ENCODE measurements at places on chromosomes 3 and 15. TPM values are rescaled to one million over a fixed set of nuclear protein-coding genes. Genes with fewer than 3 reads are reported as not detected.
A peak's percentile ranks its signal among the peaks of the same experiment; 100 is the strongest.

DNA sequence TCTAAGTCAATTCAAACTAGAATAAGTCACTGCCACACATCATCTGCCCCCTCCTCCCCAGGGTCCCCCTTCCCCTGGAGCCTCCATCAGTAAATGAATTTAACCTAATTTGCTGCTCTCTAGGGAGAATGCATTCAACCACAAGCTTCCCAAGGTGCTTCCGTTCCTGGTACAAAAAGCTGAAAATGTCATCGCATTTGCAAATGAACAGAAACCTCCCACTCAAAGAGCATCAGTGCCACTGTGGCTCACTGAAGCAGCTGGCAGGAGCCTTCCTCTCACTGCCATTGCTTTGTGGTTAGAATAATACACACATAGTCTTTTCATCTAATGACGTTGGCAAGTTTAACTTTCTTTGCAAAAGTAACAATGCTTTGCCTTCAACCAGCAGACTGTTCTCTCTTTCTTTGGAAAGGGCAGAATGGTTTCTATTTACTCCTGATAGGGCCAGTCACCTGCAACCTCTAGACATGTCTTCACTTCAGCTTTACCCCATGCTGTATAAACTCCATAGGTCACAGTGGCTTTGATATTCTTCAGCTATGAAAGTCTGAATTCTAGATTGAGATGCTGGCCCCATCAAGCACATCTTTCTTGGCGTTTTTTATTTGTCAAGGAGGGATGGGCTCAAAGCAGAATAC is 238.1 kb downstream of the CPNE4 start:
- DNase-seq: no peak

DNA sequence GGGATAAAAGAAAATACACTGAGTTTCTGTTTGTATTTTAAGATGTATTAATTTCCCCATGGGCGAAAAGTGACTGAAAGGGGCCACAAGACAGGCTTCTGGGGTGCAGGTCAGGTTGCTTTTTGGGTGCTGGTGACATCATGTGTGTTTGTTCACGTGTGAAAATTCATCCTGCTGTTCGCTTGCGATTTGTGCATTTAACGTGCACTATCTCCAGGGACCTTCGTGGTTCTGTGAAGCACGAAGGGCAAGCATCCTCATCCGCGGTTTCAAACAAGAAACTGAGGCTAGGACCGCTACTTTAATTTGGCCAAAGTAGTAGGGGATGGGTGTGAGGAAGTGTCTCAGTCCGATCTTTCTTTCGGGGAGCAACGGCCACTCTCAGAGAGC is 1.6 kb upstream of the SMAD6 start:
- DNase-seq: peak; percentile 32

- DNase-seq: no peak
Measured at GRCh38 chr15:29114221-29115092, 155.2 kb downstream of the NSMCE3 start.

DNA sequence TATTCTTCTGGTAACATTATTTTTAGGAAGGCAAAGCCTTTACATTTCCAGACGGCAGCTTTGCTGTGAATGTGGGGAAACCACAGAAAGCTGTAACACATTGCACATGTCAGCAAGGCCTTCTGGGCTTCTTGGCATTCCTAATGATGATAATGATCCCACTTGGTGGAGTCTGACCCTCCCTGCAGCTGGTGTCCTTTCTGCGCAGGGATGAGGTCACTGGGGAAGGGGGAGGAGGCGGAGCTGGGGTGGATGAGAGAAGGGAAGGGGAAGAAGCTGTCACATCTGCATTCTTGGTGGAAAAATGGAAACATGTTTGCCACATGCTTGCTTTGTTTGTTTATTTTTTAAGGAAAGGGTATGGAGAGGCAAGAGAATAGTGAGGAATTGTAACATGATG is 68.6 kb downstream of the FILIP1L start:
- DNase-seq: peak; percentile 97

DNA sequence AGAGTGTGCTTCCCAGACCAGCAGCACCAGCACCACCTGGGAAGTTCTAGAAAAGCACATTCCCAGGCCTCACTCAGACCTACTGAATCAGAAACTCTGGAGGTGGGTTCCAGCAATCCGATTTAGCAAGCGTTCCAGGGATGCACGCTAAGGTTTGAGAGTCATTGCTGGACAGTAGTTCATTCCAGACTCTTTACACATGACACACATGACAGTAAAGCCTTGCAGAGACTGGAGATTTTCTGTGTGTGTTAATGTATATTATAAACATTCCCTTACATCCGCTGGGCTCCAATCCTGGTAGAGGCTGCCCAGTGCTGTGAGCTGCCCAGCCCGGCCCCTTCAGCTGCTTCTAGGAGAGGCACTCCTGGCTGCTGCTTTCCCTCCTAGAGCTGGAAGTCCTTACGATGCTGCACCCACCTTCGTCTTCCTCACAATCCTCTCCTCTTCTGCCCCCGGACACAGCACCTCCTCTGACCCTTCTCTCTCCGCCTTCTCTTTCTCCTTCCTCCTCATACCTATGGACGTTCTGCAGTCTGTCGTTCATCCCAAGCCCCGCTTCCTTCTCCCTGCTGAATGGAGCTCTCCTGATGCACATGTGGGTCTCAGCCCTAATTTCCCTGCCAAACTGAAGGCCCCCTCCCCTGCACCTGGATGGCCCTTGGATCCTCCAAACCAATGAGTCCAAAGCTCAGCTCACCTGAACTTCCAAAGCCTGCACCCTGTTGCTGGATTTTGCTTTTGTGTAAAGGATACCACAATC is 44.4 kb downstream of the ITGA11 start:
- no peak for DNase-seq

DNA sequence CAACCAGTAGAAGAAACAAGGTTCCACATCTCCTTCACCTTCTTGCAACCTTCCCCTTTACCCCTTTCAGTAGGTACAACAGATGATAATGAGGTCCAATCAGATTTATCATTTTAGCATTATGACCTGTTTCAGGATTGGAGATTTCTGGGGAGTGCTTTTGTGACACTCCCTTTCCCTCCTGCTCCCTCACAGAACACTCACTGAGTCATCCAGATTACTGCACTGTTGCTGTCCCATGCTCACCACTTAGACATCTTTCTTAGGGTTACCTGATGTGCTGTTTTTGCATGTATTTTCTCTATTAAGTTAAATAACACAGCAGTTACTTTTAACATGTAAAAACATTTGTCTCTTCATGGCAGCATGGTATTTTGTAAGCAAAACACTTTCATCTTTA is 118.5 kb downstream of the MFSD1 start:
- no peak for DNase-seq

DNA sequence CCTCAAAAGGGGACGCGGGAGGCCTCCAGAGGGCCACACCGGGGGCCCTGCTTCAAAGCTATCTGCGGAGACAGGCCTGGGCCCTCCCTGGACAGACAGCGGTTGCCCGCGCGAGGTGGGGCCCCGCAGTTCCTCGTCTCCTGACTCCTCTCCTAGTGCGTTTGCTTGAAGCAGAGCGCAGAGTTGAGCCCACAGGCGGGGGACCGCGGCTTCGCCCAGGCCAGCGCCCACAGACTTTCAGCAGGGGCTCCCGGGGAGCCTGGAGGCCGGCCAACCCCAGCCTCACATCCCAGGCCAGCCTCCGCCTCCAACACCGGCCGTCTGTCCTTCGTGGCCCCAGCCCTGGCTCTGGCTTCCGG is 540 bp upstream of the ADAMTS7 start:
- DNase-seq: peak; percentile 37

PYGO1 gene
- 15.6 TPM for total RNA-seq

GRCh38 chr15:54566654-54567053 is 588.4 kb downstream of the UNC13C start:
- DNase-seq: peak; percentile 27

DNA sequence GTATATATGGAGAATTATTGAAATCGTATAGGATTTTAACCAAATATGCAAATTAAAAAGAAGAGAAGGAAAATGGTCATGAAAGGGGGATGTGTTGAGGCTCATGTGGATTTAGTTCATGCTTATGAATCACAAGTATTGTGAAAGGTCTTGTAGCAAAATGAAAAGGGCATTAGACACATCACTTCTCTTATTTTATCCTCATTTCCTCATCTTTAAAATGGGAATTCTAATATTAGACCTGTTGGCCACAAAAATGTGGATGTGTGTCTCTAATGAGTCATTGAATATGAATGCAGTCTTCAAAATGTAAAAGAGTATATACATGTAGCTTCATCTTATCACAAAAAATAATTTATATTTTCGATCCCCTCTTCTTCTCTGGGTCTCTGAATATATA is 14.9 kb upstream of the ALCAM start:
- DNase-seq: peak; percentile 42

- DNase-seq: no peak
Measured at GRCh38 chr3:53629402-53629723, 135.0 kb downstream of the CACNA1D start.

TPM1 gene
- total RNA-seq: 4,342 TPM
